ENCODE measurements at places on chromosomes 4 and X.

- no peak for DNase-seq
Measured at GRCh38 chr4:8583655-8584025, 3.4 kb downstream of the GPR78 start.

GRCh38 chrX:134676436-134676835 lies 18.2 kb upstream of the PLAC1 start:
- DNase-seq = no peak

GRCh38 chr4:120796271-120796670 lies 126.3 kb downstream of the PRDM5 start:
- DNase-seq = no peak

GRCh38 chr4:121148000-121148399 lies 16.1 kb downstream of the TNIP3 start:
- DNase-seq = no peak

GRCh38 chr4:59412739-59413138 lies 1787.4 kb upstream of the ADGRL3 start:
- DNase-seq = no peak

GRCh38 chrX:103437147-103437873 lies 61.0 kb downstream of the BEX3 start:
- DNase-seq = no peak

- DNase-seq = no peak
Measured at GRCh38 chr4:104596189-104596588, 101.5 kb upstream of the CXXC4 start.

GRCh38 chrX:20309806-20310205 lies 43.1 kb upstream of the RPS6KA3 start:
- DNase-seq = no peak

- no peak for DNase-seq
Measured at GRCh38 chr4:163331629-163332376, 593 bp downstream of the NPY1R start.

- DNase-seq = no peak
Measured at GRCh38 chrX:46707274-46707965, 51.5 kb downstream of the SLC9A7 start.

- no peak for DNase-seq
Measured at GRCh38 chr4:166903408-166903807, 330.9 kb downstream of the SPOCK3 start.

DNA sequence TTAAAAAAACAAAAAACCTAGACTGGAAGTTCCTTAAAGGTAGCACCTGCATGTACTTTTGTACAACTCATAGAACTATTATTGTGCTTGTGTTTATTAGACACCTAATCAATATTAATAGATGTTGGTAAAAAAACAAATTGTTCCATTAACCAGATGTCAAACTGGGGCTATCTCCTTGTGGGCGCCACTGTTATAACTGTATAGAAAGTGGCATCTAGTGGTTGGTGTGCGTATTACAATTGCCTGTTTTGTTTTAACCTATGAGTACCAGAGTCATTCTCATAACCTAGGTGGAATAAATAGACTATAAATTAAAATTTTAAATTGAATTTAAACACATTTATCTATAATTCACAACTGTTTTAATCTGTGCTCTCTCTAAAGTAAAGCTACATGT lies 97.4 kb downstream of the COL4A5 start:
- no peak for DNase-seq

GRCh38 chrX:151752847-151753246 lies 18.3 kb downstream of the CNGA2 start:
- no peak for DNase-seq

DNA sequence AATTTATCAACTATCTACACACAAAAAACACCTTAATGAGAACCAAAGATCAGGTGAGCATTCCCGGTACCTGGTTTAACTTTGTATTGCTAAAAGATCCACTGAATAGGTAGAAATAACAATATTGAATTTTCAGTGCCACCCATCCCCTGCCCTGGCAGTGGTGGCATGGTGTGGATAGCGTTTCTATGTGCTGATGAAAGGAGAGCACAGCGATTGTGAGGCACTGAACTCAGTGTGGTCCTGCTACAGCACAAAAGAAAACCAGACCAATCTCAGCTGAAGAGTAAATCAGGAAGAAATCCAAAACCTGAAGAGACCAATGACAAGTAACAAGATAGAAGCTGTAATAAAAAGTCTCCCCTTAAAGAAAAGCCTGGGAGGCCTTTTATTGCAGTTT lies 984.6 kb upstream of the AGA start:
- DNase-seq = no peak

DNA sequence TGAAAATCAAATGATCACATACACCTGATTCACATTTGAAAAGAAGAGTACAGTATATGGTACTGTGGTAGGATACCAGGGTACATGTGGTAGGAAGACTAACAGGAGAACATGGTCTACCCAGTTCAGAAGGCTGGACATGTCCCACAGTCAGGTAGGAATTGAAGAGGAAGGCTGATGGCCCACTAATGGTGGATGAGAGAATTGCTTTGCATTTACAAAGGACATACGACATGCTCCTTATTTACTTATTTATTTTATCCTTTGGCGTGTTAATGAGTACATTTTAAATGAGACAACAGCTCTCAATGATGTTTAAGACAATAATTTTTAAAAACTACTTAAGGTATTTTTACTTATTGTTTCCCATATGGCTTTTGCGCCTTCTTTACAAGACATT lies 106.7 kb upstream of the BMP2K start:
- no peak for DNase-seq

DNA sequence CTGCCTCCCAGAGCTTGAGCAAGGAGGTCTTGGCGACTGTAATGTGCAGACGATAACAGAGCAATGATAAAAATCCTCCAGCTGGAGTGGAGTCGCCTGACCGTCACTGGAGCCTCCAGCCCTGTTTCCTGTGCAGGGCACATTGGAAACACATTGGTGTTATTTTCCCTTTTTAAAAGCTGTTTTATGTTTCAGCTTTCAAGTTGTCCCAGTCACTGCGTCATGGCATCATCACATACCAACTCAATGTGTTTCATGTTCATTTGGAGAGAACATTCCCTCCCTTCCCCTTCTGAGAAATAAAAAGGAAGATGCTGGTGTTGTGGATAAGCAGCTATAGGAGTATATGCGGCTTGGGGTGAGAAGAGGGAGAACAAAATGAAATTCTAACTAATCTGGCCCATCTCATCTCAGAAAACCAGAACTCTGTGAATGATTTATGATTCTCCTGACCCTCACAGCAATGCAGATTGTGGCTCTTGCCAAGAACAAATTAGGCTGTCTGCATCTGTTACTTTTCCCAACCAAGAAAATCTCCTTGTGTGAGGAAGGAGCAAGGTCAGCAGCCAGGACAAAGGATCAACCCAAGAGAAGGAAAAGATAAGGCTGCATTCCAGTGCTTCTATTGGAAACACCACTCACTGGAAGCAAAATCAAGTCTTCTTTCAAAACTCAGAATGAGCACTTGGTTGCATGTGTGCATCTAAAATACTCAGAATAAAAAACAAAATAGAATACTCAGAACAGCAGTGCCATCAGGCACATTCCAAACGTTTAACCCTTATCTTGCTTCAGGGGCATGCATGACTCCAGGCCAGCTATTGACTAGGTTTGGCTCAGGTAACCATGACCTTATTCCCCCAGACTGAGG lies 134.4 kb downstream of the RASL11B start:
- DNase-seq = no peak

DNA sequence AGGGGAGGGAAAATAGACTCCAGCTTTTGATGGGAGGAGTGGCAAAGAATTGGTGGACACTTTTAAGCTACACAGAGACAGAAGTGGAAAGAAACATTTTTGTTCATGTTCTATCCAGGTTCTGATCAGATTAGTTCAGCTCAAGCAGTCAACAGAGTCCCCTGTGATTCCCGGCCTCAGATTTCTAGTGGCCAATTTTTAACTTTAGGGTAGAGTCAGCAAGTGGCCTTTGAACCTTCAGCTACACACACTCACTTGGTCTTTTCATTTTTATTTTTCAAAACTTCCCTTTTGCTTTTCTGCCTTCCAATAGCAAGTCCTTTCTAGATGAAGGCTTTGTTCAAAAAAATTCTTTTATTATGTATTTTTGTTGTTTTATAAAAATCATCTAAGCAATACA lies 169.2 kb upstream of the RPS6KA3 start:
- DNase-seq = no peak

DNA sequence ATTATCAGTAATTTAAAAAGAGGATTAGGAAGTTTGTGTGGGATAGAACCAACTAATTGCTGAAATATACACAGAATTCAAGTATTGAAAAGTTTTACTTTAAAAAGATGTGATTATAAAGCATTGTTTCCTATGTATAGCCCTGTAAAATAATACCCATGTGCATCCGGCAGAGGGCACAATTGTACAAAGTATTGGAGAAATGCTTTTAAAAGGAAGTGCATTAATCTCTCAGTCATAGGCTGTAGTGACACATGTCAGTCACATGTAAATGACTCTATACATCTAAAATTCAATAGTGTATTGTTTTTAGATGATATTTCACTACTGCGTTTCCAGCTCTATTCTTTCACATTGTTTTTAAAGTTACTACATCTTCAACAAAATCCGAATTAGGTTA lies 9.7 kb upstream of the GEMIN8 start:
- DNase-seq = peak; percentile 69

- no peak for DNase-seq
Measured at GRCh38 chrX:95382799-95383198, 1301.8 kb upstream of the DIAPH2 start.
